ENCODE measurements at places on chromosomes 5 and 9.

DNA sequence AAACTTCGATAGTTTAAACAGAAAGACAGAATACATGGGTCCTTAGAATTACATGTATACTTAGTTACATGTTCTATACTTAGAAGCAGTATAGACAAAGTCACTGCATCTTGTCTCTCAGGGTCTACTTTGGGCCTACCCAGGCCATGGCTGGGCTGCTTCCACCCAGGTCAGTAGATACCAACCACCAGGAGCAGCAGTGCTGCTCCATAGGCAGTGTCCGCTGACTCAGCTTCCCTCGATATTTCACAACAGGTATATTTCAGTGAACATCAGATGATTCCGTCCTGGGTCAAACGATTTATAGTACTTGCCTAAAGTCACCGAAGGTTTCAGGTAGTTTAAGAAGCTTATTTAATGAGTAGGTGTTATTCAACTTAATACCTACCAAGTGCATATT lies 18.0 kb downstream of the IARS1 start:
- no peak for DNase-seq

GRCh38 chr5:170267431-170268152 lies 30.0 kb downstream of the LCP2 start:
- peak; percentile 51 for DNase-seq

DNA sequence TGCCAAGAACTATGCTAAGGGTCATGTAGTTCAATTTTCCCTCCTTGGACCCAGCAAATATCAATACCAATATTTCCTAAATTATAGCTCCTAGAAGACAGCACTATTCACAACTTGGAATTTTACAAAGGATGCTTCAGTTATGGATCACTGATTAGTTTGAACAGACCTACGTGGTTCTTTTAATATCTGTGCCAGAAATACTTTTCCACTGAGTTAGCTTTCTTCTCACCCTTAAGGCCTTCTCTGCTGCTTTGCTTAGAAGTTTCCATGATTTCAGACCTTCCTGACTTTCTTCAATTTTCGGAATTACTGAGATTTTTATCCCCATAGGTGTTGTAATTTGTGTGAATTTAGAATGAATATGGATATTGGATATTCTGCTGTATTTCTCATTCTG lies 380.4 kb downstream of the PSAT1 start:
- no peak for DNase-seq

- no peak for DNase-seq
Measured at GRCh38 chr5:151662805-151663204, 23.9 kb downstream of the SPARC start.

- DNase-seq = no peak
Measured at GRCh38 chr5:79575996-79576395, 36.2 kb upstream of the TENT2 start.

GRCh38 chr5:14156650-14157492 lies 13.7 kb downstream of the TRIO start:
- DNase-seq = no peak

DNA sequence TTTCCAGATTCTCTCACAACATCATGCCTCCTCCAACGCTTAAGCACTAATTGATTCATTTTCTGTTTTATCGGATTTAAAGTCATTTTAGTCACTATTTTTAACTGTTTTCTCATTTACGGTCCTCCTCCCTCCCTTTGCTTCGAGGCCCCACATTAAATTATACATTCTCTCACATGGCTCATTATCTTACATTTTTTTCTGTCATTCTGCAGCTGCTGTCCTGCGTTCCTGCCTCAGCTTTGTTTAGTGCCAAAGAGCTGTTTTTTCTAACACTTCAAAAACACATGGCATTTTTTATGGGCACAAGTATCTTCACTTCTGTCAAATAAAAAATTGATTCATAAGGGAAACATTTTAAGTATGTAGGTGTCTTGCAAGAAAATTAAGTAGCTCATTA lies 130.1 kb upstream of the FST start:
- DNase-seq = no peak

- no peak for DNase-seq
Measured at GRCh38 chr5:150173161-150173560, 6.6 kb downstream of the CDX1 start.

GRCh38 chr9:129552064-129552463 lies 68.8 kb downstream of the C9orf50 start:
- peak; percentile 6 for DNase-seq

DNA sequence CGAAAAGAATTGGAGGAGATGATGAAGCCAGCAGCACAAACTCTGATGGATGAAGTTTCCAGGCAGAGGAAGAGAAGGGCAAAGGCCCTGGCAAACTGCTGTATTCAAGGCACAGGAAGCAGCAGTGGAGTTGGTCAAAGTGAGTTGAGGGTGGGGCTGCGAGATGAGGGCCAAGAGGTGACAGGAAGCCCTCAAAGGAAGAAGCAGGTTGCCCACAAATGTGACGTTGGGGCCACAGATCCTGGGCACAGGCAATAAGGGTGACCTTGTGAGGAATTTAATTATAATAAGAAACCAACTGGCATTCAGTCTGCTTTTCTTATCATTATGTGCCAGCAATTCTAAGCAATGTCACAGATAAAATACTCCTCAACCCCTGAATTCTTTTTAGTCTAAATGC lies 261.8 kb downstream of the CTNND2 start:
- DNase-seq = no peak

- DNase-seq = peak; percentile 81
Measured at GRCh38 chr5:172772112-172772906, 1.3 kb upstream of the DUSP1 start.

DNA sequence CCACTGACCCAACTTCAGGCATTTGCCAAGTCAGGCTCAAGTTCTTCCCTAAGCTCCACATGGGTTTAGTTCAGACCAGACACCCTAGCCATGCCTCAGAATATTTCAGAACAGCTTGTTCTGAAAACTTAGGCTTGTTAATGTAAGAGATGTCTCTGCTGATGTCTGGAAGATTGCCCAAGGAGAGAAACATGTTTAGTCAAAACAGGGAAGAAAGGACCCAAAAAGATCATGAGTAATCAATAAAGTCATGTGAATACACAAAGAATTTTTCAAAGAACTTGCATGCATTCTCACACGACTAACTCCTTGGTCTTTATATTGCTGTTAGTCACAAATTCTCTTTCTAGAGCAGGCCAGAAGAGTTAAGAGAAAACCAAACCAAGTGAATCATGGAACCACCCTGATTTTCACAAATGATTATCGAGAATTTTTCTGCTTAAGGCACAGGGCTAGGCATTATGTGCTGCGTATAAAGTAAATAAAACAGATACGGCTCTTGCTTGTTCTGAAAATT lies 158.1 kb upstream of the HMHB1 start:
- DNase-seq = no peak

DNA sequence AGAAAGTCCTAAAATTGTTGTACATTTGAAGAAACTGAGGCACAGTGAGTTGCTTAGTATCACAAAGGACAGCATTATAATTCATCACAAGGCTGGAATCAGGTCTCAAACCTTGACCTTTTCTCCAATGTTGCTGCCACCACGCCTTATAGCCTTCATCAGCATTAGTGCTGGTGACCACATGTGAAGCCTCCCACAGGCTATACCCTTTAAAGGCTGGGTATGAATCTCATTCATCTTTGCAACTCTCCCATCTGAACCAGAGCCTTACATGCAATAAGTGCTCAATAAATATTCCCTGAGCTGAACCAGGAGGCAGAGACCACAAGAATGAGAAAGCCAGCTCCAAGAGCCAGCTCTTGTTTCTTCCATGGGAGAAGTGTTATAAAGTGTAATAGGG lies 104.7 kb downstream of the SPOCK1 start:
- no peak for DNase-seq

- no peak for DNase-seq
Measured at GRCh38 chr5:1118231-1118698, 6.4 kb upstream of the SLC12A7 start.

GRCh38 chr9:93610206-93610605 lies 33.8 kb downstream of the PHF2 start:
- no peak for DNase-seq

DNA sequence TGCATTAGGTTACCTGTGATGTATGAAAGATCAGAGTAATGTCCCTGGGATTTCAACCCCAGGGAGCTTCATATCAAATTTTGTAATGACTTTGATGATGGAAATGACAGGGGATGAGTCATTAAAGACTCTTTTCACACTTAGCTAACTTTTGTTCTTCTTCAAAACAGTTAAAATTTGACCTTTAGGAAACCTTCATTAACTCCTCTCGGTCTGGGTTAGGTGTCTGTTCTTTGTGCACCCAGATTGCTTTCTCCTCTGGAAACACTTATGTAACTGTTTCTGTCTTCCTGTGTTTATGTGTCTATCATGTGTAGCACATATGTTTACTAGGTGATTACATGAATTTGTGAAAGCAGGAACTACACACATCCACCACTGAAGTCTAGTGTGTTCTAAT lies 1.6 kb downstream of the SRFBP1 start:
- DNase-seq = no peak

DNA sequence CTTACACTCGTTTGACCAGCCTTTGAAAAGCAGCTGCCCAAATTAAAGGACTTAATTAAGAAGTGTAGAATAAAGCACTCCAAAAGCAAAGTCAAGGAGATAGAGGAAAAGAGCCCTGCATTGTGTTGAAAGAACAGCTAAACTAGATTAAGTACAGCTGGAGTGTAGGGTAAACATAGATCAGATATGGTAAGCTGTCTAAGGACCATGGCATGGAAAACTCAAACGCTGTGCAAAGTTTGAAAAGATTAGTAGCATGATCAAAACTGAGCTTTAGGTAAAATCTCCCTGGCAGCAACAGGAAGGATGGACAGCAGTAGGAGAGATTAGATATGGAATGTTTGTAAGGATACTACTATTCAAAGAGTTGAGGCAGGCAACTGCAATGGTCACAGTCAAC lies 55.4 kb downstream of the BNC2 start:
- DNase-seq = no peak

- no peak for DNase-seq
Measured at GRCh38 chr9:76904661-76905457, 1.1 kb downstream of the PRUNE2 start.

DNA sequence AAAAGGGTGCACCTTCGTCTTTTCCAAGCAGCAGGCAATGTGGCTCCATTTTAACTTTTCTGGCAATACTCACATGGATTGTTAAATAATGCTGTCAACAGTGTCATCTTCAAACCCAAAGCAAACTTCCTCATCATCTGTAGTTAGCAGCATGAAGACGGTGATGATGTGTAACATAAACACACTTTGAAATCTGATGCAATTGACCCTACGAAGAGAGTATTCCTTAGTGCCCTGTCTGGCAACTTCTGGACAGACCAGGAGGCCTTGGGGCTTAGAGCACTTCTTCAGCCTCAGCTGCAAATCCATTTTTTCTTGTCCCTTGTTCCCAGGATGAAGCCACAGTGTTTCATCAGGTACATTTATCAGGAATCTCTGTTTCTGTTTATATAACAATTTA lies 149.1 kb downstream of the GHR start:
- DNase-seq = no peak

DNA sequence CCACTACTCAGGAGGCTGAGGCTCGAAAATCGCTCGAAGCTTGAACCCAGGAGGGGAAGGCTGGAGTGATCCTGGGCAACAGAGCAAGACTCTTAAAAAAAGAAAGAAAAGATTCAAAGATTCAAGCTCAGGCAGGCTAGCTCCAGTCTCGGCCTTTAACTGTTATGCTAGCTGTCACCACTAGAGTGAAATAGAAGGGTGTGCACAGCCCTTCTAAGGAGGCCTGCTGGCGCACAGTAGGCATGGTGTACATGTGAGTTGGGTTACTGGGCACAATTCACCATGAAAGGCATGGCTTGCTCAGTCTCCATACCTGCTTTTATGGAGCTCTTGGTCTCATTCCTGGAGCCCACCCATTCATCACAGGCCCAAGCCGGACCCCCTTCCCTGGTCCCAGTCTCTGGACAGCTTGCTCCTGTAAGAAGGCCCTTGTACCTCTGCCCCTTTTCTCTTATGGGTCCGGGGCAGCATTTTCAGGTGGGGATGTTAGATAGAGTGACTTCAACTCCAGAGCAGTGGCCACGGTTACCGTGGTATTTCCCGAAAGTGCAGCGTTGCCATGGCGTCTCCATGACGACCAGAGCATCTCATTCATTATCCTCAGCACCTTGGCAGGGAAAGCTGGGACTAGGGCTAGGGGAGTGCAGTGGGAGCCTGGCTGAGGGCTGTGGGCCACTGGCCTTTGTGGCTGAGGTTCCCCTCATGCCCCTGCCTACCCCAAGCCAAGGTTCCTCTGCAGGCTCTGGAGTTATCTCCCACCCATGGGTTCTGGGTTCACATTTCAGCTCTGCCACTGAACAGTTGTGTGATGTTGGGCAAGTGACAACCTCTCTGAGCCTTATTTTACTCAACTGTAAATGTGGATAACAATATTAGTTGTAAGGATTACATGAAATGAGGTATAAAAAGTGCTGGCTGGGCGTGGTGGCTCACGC lies 5.7 kb downstream of the NDST1 start:
- DNase-seq = no peak

DNA sequence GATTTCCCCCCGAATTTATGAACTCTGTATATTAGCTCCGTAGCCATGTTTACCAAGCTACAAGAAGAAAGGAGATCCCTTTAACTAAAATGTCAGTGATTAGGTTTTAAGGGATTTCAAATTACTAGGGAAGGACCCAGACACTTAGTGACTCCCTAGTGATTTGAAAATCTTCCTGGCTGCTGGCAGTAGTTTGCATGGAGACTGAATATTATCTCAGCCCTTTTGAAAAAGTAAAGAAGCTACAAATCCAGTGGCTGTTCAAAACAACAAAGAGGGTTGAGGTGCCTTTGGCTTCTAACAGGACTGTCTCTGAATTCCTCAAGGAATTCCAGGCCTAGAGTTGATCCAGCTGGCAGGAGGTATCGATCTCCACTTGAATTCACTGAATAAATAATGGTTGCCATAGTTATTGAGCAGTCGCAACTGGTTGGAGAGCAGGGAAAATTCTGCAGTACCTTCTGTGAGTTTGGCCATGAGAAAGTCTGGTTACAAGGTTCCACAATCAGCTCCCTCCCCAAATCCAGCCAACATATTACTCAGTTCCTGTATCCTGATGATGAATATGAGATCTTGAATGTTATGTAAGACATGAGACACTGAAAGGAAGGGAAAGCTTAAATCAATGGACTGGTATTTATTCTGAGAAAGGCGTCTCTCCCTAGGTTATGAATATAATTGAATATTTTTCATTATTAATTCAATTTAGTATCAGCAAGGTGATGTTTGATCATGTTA lies 37.7 kb downstream of the NR4A3 start:
- peak; percentile 45 for DNase-seq

- DNase-seq = no peak
Measured at GRCh38 chr9:79433703-79434102, 138.1 kb upstream of the TLE4 start.

DNA sequence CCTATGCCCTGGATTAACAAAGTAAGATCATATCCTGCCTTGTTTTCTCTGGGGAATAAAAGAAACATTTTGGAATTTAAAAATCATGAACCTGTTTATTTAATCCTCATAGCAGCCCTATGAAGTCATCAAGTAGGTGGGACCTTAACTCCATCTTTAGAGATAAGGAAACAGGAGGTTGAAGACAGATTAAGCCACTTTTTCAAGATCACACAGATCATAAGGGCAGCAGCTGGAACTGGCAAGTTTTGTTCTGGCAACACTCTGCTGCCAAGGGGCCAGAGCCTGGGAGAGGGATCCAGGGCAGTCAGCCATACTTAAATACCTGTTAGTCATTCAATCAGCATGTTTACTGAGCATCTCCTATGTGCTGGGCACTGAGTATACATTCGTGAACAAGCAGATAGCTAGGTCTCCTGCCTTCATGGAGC lies 63.7 kb downstream of the SLC1A1 start:
- no peak for DNase-seq
